ENCODE measurements at places on chromosomes 7 and 10. TPM values are rescaled to one million over a fixed set of nuclear protein-coding genes. Genes with fewer than 3 reads are reported as not detected.

Gene SFTPA2
- total RNA-seq: not detected

Gene EN2
- total RNA-seq: 0.69 TPM

Gene BTAF1
- 28.7 TPM for total RNA-seq

GRCh38 chr10:55212051-55212450 is 411.0 kb upstream of the PCDH15 start:
- no peak for DNase-seq

- no peak for DNase-seq
Measured at GRCh38 chr10:119393019-119393418, 149.5 kb downstream of the RGS10 start.

Data from LHCN-M2 (cell line).